ENCODE measurements at places on chromosomes 13 and 19. TPM values are rescaled to one million over a fixed set of nuclear protein-coding genes. Genes with fewer than 3 reads are reported as not detected.

- no peak overlapping the region for H3K27ac ChIP-seq
- no peak for DNase-seq
- no peaks in the 10 kb centered on the region for H3K27me3 ChIP-seq
- no peaks in the 10 kb centered on the region for H3K4me1 ChIP-seq
Measured at GRCh38 chr13:100341327-100341726, 247.3 kb downstream of the GGACT start.

GRCh38 chr19:34677386-34678084, at the start of gene ZNF302:
ZNF302 (plus strand) TSS chr19:34677678; CDS start chr19:34678805, 1,127 bp downstream.
- peak within 1 kb of the TSS; percentile 98 for H3K27ac ChIP-seq
- H3K27me3 ChIP-seq = no peaks in the 10 kb centered on the region
- DNase-seq = peak; percentile 97
- peaks cover 8% of the 10 kb centered on the region for H3K36me3 ChIP-seq
- peak within 1 kb of the TSS; percentile 89 for H3K4me3 ChIP-seq

DNA sequence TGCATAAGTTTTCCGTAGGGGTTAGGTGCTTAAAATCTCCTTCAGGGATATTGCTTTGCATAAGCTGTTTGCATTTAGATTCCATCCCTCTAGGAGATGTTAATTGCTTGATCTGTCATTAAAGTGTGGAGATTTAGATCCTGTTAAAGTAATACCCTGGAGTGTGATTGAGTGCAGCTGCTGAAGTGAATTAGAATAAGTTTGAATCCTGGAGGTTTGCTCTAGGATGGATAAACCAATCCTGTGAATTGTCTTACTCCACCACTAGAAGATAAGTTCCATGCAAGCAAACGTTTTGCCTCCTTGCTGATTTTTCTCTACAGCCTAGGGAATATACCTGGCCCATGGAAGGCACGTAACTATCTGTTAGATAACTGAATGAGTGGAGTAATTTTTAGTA, 1487.2 kb upstream of the PRR20A start:
- H3K36me3 ChIP-seq = no peaks in the 10 kb centered on the region
- no peak for DNase-seq
- no peaks in the 10 kb centered on the region for H3K4me1 ChIP-seq
- H3K27me3 ChIP-seq = no peaks in the 10 kb centered on the region
- no peak overlapping the region for H3K27ac ChIP-seq

DNA sequence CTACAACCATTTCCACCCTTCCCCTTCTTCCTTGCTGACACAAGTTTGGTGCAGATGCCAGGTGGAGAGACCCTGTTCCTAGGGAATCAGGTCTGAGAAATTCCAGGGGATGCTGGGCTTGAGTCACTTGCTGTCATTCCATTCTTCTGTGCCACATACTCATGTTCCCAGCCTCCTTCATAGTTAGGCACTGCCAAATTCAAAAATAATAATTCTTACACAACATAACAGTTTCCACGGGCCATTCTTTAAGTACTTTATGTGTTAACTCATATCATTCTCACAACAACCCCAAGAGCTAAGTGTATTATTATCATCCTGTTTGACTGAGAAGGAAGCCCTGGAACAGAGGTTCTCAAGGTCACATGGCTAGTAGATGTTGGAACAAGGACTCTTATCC, 27.1 kb upstream of the POMP start:
- no peaks in the 10 kb centered on the region for H3K4me1 ChIP-seq
- no peaks in the 10 kb centered on the region for H3K27me3 ChIP-seq
- no peaks in the 10 kb centered on the region for H3K36me3 ChIP-seq
- H3K4me3 ChIP-seq = no peak overlapping the region

- no peak overlapping the region for H3K27ac ChIP-seq
- H3K27me3 ChIP-seq = no peaks in the 10 kb centered on the region
- H3K36me3 ChIP-seq = no peaks in the 10 kb centered on the region
- DNase-seq = peak; percentile 73
Measured at GRCh38 chr13:45879666-45880065, 28.1 kb upstream of the SIAH3 start.

DNA sequence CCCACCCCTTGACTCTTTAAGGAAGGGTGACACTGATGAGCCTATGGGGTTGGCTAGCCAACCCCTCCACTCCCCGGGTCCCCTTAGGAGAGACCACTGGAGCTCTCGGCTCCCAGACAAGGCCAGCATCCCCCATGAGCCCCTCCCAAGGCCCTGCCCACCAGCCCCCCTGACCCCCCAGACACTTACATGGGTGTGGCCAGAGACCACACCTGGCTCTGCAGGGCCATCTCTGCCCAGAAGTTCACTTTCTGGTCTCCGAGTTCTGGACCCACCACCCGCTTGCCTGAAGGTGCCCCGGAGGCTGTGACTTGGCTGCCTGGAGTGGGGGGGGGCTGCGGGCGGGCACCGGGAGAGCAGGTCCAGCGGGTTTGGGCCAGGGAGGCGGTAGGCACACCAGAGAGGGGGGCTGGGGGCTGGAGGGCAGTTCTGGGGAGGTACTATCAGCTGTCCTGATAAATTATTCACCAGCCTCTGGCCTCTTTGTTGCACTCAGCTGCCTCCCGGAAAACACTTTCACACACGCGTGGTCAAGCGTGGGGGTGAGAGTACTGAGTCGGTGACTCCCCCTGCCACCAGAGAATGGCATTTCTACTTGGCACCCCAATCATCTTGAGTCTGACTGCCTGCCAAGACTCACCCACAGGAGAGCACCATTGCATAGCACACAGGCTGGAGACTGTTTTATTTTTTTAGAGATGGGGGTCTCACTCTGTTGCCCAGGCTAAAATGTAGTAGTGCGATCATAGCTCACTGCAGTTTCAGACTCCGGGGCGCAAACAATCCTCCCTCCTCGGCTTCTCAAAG, at the start of gene PALM3:
Gene PALM3, minus strand, starts transcription at position 326 of the 807 bp plus-strand sequence. Its CDS starts 96 bp downstream, at position 230.
- H3K27me3 ChIP-seq = no peaks in the 10 kb centered on the region
- DNase-seq = peak; percentile 91
- peak within 1 kb of the TSS; percentile 65 for H3K4me3 ChIP-seq
- peak within 1 kb of the TSS; percentile 92 for H3K27ac ChIP-seq

SHANK1 gene
- total RNA-seq = 0.62 TPM

PEX11G gene
- total RNA-seq = 9.8 TPM

Data from right lobe of liver (tissue), 6 donors.